ENCODE measurements at places on chromosomes 5 and 9. TPM values are rescaled to one million over a fixed set of nuclear protein-coding genes. Genes with fewer than 3 reads are reported as not detected.

PTGER4 gene
- 30.4 TPM for total RNA-seq

SPATA31D4 gene
- not detected for total RNA-seq

DNM1 gene
- total RNA-seq = 2.4 TPM

TMEM174 gene
- not detected for total RNA-seq

IQGAP2 gene
- 28.3 TPM for total RNA-seq

DNA sequence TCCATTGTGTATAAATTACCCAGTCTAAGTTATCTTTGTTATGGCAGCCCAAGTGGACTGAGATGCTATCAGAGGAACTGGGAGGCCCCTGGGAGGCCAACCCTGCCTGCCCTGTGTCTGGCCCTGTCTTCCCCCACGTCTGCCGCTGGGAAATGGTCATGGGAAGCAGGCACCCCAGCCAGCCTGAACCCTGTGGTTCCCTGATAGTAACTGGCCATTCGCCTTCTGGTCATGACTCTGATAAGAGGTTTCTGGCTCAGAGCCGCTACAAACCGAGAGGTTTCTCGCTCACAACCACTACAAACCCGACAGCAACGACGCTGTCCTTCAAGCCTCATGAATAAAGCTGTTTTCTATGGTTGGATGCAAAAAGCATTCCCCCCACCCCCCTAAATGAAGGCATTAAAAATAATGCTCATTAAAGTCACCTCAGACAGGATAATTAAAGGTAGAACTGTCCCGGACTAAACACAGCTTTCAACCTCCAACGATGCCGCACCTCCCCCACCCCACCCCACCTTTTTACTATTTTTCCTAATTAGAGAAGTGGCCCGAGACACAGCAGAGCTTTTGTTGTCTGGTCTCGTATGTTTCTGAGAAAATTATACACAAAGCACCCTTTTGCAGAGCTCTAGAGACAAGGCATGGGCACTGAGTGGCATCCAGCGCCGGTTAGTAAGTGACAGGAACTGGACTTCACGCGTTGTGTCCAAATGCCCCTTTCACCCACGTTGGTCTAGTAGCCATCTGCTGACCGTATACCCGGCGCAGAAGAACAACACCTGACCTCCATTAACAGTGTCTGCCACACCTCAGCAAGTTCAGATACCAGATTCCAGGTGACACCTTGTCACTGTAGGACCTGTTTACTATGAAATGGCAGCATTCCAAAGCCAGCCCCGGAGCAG is 140.8 kb downstream of the COL23A1 start:
- no peak overlapping the region for H3K27ac ChIP-seq
- no peak overlapping the region for H3K4me3 ChIP-seq
- H3K36me3 ChIP-seq = no peaks in the 10 kb centered on the region
- no peaks in the 10 kb centered on the region for H3K27me3 ChIP-seq
- no peak for DNase-seq

GRCh38 chr9:131194762-131195161 is 69.4 kb downstream of the NUP214 start:
- H3K4me1 ChIP-seq = peaks cover 4% of the 10 kb centered on the region
- no peaks in the 10 kb centered on the region for H3K27me3 ChIP-seq
- no peak overlapping the region for H3K27ac ChIP-seq
- peaks cover 67% of the 10 kb centered on the region for H3K36me3 ChIP-seq

DNA sequence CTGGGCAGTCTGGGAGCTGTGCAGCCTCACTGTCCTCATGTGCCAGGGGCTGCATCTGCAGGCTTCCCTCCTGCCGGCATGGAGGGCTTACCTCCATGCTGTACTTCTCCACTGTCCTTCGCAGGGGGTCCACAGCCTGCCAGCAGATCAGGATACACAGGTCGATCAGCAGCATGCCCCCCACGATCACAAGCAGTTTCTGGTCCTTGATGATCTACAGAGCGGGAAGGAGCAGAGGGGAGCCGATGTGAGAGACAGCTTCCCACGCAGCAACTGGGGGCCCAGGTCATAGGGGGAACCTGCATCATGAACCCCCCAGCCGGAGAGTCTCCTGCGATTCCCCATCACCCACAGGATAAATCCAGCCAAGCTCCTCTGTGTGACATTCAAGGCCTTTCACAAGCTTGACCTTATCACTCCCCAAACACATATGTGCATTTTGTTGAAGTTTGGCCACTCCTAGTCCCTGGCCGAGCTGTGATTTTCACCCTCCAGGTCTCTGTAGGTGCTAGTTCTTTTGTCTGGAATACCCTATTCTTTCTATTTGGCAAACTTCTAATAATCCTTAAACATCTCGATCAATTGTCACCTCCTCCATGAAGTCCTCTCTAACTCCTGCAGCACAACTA is 107.3 kb upstream of the TBC1D2 start:
- H3K4me3 ChIP-seq = no peak overlapping the region
- H3K27me3 ChIP-seq = no peaks in the 10 kb centered on the region
- H3K4me1 ChIP-seq = no peaks in the 10 kb centered on the region
- no peaks in the 10 kb centered on the region for H3K36me3 ChIP-seq

DNA sequence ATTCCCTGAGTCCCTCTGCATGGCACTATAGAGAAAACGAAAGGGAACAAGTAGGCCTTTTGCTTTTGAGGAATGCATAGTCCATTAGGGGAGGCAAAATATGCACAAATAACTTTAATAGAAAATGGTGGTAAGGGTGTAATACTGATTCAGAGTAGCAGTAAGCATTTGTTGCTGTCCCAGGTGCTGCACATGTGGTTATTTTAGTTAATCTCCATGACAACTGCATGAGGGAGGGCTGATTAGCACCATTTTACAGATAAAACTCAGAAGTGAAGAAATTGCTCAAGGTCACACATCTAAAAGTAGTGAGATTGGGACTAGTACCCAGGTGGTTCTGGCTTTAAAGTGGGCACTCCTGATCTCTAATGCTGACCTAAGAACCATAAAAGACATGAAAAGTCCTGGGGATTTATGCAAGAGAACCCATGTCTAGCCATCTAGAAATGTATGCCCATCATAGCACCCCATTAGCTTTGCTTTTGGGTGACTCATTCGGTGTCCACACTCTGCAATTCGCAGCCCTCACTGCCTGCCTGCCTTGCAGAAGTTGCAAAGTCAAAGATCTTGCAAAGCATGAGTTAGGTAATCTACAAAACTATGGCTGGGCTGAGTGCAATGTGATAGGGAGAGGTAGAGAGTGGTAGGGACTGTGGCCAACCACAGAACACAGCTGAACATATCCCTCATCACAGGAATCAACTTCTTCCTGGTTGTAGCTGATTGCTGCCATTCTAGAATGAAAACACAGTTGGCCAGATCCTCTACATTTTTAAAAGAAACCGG is 195.2 kb downstream of the PTTG1 start:
- H3K27me3 ChIP-seq = no peaks in the 10 kb centered on the region
- no peaks in the 10 kb centered on the region for H3K4me1 ChIP-seq
- no peak overlapping the region for H3K4me3 ChIP-seq
- H3K27ac ChIP-seq = no peak overlapping the region
- DNase-seq = no peak

DNA sequence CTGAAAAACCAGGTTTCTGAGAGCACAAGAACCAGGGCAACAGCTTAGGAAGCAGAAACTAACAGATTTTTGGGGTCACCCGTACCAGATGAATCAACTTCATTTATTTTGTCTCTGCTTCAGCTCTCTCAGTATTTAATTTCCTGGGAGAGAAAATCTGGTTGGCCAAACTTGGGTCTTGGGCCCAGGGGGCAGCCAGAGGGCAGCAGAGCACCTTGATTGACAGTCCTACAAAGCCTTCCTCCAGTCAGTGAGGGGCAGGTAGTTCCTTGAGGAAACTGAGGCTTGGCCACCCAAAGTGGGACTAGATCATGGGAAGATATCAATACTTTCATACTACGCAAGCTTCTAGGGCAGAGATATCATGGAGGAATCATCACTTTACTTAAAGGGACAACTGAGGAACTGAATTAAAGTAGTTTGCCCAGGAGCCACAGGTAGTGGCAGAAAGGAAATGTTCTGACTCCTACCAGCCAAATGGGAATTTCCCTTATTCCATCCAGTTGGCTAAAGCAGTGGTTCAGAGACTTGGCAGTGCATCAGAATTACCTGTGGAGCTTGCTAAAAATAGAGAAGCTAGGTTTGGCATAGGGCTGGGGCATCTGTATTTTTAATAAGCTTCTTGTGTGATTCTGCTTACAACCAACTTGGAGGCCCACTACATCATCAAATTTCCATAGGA is 21.5 kb upstream of the ARHGAP26 start:
- DNase-seq = no peak
- peaks cover 11% of the 10 kb centered on the region for H3K4me1 ChIP-seq
- no peak overlapping the region for H3K27ac ChIP-seq
- peaks cover 12% of the 10 kb centered on the region for H3K27me3 ChIP-seq

DNA sequence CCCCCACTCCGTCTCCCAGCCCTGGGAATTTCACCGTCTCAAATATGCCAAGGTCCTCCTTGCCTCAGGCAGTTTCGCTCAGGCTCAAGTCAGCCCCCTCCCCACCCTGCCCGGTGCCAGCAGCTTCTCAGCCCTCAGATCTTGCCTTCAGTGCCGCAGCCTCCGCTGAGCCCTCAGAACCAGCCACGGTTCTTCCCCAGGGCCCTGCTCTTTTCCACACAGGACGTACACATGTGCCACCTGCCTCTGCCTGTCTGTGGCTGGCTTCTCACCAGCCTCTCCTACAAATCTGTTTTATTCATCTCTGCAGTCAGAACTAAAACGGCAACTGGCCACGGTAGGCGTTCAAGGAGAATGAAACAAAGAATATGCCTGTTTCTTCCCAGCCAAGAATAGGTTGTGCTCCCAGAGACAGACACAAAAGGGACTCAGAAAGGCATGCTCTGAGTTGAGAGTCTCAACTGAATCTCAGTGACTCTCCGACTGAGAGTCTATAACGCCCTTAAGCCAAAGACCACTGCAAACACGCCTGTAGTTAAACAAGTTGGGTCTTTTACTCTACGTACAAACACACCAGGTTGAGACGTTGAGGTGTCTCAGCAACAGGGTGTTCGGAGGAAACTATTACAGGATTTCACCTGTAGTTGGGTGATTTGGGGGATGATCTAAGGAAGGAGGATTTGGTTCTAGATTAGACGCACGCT is 10.6 kb upstream of the GRIN1 start:
- peak overlapping the region; percentile 88 for H3K4me3 ChIP-seq
- H3K36me3 ChIP-seq = peaks cover 3% of the 10 kb centered on the region
- peaks cover 24% of the 10 kb centered on the region for H3K4me1 ChIP-seq
- no peak for DNase-seq

- DNase-seq = no peak
- no peak overlapping the region for H3K4me3 ChIP-seq
- no peak overlapping the region for H3K27ac ChIP-seq
- no peaks in the 10 kb centered on the region for H3K4me1 ChIP-seq
- H3K36me3 ChIP-seq = no peaks in the 10 kb centered on the region
- no peaks in the 10 kb centered on the region for H3K27me3 ChIP-seq
Observed at GRCh38 chr9:72805238-72805637, 147.6 kb downstream of the ALDH1A1 start.

- H3K4me1 ChIP-seq = peaks cover 4% of the 10 kb centered on the region
- no peaks in the 10 kb centered on the region for H3K27me3 ChIP-seq
- peaks cover 6% of the 10 kb centered on the region for H3K36me3 ChIP-seq
- H3K27ac ChIP-seq = no peak overlapping the region
- H3K4me3 ChIP-seq = no peak overlapping the region
- no peak for DNase-seq
Observed at GRCh38 chr9:123031963-123032362, 1.5 kb upstream of the GPR21 start.

DNA sequence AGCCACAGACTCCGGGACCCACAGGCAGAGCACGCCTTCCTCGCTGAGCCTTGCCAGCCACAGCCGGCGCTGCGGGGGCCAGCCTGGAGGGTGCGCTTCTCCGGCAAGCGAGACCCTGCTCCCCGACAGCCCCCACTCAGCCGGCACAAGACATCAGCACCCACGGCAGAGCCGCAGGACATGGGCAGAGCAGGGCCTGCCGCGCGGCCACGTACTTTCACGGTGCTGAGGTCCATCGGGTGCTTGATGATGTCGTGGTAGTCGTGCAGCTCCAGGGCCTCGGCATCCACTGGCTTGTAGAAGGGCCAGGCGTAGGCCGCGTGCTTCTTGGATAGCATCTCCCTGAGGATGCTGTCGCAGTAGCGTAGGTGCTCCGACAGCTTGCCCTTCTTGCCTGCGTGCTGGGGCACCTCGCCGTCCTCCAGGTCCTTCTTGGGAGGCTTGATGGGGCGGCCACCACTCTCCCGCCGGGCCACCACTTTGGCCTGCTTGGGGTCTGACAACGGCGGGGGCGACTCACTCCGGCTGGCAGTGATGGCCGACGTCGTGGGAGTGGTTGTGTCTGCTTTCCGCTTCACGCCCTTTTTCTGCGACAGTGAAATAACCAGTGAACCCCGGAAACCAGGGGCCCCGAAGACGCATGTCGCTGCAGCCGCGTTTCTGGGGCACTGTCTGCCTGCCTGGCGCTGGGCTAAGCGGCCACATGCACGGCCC is 19.8 kb downstream of the BRD3 start:
- DNase-seq = no peak
- H3K36me3 ChIP-seq = peaks cover 21% of the 10 kb centered on the region
- no peaks in the 10 kb centered on the region for H3K27me3 ChIP-seq

DNA sequence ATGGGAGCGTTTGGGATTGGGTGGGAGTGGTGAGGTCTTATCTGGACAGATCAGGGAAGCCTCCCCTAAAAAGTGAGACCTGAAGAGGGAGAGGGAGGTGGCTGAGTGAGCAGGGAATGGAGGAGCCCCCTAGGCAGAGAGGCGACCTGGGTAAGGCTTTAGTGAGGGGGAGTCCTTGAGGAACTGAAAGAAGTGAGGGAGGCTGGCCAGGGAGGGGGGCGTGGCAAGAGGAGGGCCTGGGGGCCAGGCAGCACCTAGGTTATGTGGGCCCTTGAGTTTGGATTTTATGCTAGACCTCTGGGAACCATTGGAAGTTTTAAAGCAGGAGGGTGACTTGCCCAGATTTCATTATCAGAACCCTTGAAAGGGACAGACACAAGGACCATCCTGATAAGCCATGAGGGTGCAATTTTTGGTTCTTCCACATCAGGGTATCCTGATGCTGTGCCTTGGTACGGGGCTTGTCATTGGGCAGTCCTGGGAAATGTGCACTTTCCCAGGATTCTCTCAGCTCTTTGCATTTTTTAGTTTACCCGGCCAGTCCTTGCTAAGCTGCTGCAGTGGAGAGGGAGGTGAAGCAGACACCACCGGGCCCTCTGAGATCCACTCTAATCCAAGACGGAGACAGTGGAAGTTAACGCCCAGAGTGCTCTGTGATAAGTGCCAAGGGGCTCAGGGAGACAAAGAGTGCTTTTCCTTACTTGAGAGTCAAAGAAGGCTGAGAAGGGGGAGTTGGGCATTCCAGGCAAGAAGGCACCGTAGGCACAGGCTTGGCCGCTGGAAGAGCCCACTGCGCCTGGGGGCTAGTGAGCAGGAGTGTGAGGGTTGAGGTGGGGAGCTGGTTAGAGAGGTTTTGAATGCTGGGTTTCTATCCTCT is 16.1 kb downstream of the GSN start:
- H3K27ac ChIP-seq = no peak overlapping the region
- H3K36me3 ChIP-seq = no peaks in the 10 kb centered on the region
- no peaks in the 10 kb centered on the region for H3K27me3 ChIP-seq
- DNase-seq = no peak

- H3K27me3 ChIP-seq = no peaks in the 10 kb centered on the region
- no peaks in the 10 kb centered on the region for H3K4me1 ChIP-seq
- no peaks in the 10 kb centered on the region for H3K36me3 ChIP-seq
- no peak overlapping the region for H3K4me3 ChIP-seq
Observed at GRCh38 chr9:29751226-29751625, 2177.9 kb upstream of the C9orf72 start.

All from activated T-helper 2 cell treated with anti-CD3 and anti-CD28 coated beads, Interferon-gamma antibody, Interleukin-2, Interleukin-4, amounts not matched to agents 10 μg/mL and 5 μg/mL and 100 μg/mL, durations not matched to agents 14 hours and 24 hours and 36 hours (primary cell).